ENCODE measurements at places on chromosomes 7 and 10.
A peak's percentile ranks its signal among the peaks of the same experiment; 100 is the strongest.

- no peaks in the 10 kb centered on the region for H3K27me3 ChIP-seq
- no peak for DNase-seq
- no peaks in the 10 kb centered on the region for H3K36me3 ChIP-seq
- no peak overlapping the region for H3K4me3 ChIP-seq
- H3K27ac ChIP-seq, result no peak overlapping the region
- H3K4me1 ChIP-seq, result no peaks in the 10 kb centered on the region
These were observed 10.2 kb upstream of the CADPS2 start for GRCh38 chr7:122896509-122896908.

DNA sequence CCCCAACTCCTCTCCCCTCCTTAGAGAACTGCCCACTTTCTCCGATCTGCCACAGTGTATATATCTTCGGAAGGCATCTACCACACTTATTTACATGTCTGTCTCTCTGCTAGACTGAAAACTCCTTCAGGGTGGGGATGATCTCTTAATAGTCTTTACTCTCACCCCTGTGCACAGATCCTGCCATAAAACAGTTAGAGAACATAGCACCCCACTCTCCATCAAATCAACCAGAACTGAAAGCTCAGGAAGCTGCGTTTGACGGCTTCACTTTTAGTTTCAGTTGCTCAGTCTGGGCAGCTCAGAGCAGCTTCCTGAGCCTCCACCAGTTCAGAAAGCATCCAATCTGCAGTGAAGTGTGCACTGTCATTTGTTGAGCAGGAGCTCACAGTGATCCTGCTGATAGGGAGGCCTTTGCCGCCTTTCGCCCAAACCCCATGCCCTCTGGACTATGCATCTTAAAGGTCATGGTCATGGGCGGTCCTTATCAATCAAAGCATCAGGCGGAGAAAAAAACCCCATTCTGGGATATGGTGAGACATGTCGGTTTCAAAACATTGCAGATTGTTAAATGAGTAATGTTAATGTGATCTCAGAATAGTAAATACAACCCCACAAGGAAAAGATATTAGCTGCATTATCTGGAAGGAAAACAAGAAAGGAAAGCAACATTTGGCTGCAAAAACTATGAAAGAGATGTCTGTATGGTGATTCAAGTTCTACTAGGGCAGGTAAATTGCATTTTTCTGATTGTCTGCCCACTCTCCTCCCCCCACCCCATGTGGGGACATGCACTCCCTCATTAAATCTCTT lies 167.1 kb upstream of the ADO start:
- peaks cover 22% of the 10 kb centered on the region for H3K4me1 ChIP-seq
- H3K27me3 ChIP-seq, result no peaks in the 10 kb centered on the region
- no peaks in the 10 kb centered on the region for H3K36me3 ChIP-seq
- no peak overlapping the region for H3K4me3 ChIP-seq
- DNase-seq, result peak; percentile 47

- H3K4me3 ChIP-seq, result no peak overlapping the region
- DNase-seq, result no peak
- H3K4me1 ChIP-seq, result no peaks in the 10 kb centered on the region
- H3K27ac ChIP-seq, result no peak overlapping the region
- no peaks in the 10 kb centered on the region for H3K27me3 ChIP-seq
- H3K36me3 ChIP-seq, result no peaks in the 10 kb centered on the region
These were observed 93.0 kb downstream of the PCDH15 start for GRCh38 chr10:54708021-54708420.

- H3K36me3 ChIP-seq, result no peaks in the 10 kb centered on the region
- no peak for DNase-seq
- peaks cover 48% of the 10 kb centered on the region for H3K27me3 ChIP-seq
- no peak overlapping the region for H3K27ac ChIP-seq
- peaks cover 30% of the 10 kb centered on the region for H3K4me1 ChIP-seq
These were observed 10.1 kb upstream of the GATA3 start for GRCh38 chr10:8044331-8044907.

Data from memory B cell (primary cell).